ENCODE measurements at places on chromosomes 1 and 21.
A peak's percentile ranks its signal among the peaks of the same experiment; 100 is the strongest.

GRCh38 chr1:64133036-64133435 lies 70.4 kb upstream of the UBE2U start:
- no peak for DNase-seq

DNA sequence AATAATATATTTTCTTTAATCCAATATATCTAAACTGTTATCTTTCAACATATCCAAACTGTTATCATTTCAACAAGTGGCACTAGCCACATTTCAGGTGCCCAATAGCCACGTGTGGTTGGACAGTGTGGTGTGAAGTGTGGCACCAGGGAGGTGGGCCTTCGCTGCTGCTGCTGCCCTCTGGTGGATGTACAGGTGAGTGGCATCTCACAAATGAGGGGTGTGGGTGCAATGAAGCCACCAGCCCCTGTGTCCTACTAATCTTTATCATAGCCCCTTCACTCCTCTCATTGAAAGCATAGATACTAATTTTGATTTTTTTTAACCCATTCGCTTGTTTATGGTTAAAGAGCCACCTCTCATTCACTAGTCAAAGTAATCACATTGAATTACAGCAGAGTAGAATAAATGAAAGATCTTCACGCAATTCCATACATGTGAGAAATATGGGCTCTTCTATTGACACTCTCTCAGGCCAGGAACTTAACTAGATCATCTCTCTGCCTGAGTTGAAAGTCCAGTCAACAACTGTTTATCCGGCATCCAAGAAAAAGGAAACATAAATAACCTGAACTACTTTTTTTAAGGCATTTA lies 499.2 kb downstream of the OMA1 start:
- peak; percentile 11 for DNase-seq

DNA sequence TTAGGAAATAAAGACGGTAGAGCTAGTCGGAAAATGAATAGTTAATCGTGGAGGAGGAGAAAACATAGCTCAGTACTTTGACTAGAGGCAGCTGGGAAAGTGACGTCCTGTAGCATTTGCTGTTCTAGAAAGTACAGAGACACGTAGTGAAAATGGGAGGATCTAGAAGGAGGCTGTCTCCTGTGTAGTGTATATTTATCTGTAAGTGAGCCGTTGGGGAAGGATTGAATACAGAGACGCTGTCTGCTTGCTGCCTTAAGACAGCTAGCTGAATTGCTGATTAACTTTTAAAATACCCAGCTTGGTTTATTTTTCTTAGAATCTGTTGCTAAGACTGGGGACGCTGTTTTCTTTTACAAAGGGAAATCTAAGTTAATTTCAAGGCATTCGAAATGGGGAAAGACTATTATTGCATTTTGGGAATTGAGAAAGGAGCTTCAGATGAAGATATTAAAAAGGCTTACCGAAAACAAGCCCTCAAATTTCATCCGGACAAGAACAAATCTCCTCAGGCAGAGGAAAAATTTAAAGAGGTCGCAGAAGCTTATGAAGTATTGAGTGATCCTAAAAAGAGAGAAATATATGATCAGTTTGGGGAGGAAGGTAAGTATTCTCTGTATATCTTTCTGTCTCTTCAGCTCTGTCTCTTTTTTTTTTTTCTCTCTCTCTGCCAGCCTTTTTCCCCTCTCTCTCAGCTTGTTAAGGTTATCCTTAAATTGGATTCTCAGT lies at the start of gene DNAJB4:
Gene DNAJB4, plus strand, starts transcription at position 221 of the 729 bp plus-strand sequence. Its CDS starts 172 bp downstream, at position 393.
- no peak for DNase-seq

GRCh38 chr1:243946253-243946652 lies 96.2 kb upstream of the AKT3 start:
- no peak for DNase-seq

DNA sequence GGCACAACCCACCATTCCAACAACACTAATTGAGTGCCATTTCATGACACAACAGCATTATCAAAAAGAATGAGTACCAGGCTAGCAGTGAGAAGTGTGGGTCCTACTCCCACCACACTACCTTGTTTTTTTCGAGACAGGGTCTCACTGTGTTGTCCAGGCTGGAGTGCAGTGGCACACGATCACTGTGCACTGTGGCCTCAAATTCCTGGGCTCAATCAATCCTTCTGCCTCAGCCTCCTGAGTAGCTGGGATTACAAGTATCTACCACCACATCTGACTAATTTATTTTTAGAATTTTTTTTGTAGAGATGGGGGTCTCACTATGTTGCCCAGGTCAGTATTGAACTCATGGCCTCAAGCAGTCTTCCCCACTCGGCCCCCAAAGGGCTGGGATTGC lies 30.7 kb downstream of the CD247 start:
- no peak for DNase-seq

GRCh38 chr21:34984356-34985058 lies 64.6 kb downstream of the RUNX1 start:
- DNase-seq, result no peak

DNA sequence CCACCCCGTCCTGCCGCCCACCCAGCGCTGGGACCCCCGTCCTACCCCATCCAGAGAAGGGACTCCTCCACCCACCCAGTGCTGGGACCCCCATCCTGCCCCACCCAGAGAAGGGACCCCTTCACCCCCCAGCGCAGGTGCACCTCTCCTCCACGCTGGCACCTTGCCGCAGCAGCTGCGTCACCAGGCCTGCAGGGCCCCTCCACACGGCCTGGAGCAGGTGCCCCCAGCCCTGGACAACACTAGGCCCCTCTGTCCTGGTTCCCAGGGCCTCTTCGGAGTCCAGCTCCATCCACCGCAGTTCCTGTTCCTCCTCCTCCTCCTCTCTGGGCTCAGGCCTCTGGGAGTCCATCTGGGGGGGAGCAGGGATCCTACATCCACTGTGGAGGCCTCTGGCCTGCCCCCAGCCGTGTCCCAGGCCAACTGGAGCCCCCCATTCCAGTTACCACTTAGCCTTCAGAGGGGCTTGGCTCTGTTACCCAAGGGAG lies 378 bp downstream of the ANKRD65 start:
- DNase-seq, result no peak

DNA sequence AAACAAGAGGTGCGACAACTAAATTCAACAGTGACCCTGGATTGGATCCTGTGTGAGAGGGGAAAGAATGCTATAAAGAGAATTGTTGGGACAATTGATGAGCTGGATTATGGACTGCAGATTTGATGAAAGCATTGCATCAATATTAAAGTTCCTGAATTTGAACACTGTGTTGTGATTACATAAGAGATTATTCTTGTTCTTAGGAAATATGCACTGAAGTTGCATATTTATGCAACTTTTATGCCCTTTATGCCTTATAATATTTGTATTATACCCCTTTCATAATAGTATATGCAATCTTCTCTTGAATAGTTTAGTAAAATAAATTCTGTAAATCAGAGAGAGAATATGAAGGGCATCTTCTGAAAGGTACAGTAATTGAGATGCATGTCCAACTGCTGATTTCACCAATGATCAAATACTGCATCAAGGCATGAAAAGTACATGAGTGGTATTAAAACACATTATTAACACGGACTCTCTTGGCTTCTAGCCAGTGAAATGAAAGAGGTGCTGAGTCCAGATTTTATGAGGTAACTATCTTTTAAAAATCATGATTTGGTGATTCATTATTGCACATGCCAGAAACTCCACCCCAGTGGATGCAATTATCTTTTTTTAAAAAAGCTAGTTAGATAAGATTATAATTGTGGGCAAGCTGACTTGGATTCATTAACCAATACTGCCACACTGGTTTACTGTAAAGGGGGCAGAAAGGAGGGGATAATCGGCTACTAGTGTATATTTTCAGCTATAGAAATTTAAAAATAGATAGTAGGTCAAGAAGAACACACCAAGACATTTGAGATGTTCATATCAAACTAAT lies 19.9 kb upstream of the LPAR3 start:
- no peak for DNase-seq

GRCh38 chr1:108560874-108561459 lies 1.1 kb downstream of the EEIG2 start:
- peak; percentile 45 for DNase-seq

GRCh38 chr21:46127239-46128105 lies 27.9 kb downstream of the FTCD start:
- no peak for DNase-seq

GRCh38 chr1:150560011-150560438 lies 10.8 kb downstream of the ADAMTSL4 start:
- peak; percentile 59 for DNase-seq

- no peak for DNase-seq
These were observed 23.8 kb upstream of the PPP1R15B start for GRCh38 chr1:204435381-204435831.

GRCh38 chr1:201288765-201289164 lies 5.5 kb downstream of the PKP1 start:
- DNase-seq, result no peak

GRCh38 chr1:94898491-94899385 lies 28.2 kb downstream of the CNN3 start:
- DNase-seq, result no peak

GRCh38 chr1:196088541-196088940 lies 519.7 kb downstream of the KCNT2 start:
- DNase-seq, result no peak

DNA sequence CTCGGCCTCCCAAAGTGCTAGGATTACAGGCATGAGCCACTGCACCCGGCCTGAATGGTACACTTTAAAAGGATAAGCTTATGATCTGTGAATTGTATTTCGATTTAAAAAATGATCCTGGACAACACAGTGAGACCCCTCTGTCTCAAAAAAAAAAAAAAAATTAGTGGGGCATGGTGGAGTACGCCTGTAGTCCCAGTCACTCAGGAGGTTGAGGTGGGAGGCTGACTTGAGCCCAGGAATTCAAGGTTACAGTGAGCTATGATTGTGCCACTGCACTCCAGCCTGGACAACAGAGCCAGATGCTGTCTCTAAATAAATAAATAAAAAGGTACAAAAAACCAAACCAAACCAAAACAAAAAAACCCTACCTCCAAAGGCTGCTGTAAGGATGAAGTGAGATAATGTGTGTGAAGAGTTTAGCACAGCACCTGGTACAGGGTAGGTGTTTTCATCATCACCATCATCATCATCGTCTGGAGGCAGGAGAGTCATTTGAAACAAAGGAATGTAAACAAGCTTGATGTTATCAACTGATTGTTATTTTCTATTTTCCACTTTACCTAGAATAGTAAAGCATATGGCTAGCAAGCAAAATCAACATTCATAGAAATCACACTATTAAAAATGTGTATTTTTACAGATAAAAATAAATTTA lies 22.5 kb upstream of the HTR1D start:
- no peak for DNase-seq

GRCh38 chr1:2603521-2604155 lies 17.1 kb downstream of the PRXL2B start:
- DNase-seq, result no peak

DNA sequence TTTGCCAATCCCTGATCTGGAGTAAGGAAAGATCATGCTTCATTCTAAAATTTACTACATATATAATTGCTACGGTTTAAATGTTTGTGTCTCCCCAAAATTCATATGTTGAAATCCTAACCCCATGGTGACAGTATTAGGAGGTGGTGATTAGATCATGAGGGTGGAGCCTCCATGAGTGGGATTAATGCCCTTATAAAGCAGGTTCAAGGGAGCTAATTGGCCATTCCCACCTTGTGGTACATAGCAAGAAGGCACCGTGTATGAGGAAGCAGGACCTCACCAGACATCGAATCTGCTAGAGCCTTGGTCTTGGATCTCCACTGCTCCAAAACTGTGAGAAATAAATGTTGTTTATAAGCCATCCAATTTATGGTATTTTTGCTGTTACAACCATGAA lies 55.5 kb downstream of the GADD45A start:
- no peak for DNase-seq

DNA sequence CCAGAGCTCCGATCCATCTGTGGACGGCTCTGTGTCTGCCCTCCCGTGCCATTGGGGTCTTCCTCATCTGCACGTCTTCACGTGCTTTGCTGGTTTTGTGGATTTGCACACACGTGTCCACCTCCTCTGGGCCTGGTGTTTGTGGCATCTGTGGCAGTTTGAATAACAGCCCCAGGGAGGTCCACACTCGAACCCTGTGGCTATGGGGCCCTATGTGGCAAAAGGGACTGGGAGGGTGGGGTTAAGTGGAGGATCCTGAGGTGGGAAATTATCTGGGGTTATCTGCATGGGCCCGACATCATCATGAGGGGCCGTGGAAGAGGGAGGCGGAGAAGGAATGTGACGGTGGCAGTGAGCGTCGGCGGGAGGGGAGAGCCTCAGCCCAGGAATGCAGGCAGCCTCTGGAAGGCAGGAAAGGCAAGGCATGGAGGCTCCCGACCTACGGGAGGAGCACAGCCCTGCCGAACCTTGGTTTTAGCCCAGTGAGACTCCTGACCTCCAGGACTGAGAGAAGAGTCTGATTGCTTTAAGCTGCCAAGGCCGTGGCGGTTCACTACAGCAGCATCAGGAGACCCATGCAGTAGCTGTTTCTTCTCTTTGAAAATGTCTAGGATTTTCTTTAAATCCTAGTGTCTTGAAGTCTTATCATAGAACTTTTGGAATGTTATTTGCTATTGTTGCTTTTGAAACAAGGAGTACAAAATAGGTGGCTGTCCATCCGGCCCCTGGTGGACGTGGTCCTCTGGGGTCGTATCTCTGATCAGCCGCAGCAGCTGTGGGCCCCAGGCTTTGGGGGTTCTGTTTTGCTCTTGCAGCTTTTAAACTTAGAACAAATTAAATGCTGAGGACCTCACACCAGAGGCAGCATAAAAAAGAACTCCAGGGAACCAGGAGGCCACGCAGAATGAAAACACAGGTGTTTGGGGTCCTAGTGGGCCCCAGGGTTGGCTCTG lies 40.0 kb upstream of the LRRC3 start:
- no peak for DNase-seq

DNA sequence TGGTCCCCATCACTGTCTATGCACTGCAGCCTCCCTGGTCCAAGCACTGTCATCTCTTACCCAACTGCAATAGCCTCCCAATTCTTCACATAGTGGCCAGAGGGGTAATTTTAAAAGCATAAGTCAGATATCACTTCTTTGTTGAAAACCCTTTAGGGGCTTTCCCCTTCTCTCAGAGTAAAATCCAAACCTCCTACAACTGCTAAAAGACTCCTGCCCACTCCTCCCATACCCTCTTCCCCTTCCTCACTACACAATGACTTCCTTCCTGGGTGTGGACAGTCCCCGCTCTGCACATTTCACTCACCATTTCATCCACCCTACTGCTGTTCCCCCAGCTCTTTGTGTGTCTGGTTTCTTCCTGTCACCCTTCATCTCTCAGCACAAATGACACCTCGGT lies 8.3 kb downstream of the MCOLN2 start:
- no peak for DNase-seq

DNA sequence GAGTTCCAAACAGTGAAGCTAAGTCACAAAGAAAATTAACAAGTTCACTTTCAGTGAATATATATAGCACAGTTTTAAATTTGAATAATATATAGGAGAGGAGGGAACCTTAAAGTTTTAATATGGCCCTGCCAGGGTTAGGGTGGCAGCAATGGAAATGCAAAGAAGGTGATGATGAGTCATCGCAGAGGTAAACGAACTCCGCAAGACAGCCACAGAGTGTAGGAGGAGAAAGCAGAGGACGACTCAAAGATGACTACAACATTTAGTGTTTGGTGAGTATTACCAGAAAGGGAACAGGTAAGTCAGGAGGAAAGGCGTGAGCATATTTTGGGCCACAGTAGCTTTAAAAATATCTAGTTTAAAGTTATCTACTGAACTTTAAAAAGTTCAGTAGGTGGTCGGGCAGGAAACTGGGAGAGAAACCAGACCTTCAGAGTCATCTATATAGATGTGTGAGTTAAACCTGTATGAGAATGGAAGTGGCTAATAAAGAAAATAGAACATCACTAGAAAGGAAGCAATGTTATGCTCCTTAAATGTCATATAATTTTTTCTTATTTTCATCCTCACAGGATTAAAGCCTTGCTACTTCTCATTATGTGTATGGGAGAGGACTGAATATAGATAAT lies 75.7 kb downstream of the UCHL5 start:
- DNase-seq, result no peak

- DNase-seq, result peak; percentile 30
These were observed 4.0 kb downstream of the ZBTB7B start for GRCh38 chr1:155006601-155007101.

Measured in COR-L47 (cell line).